ENCODE measurements at places on chromosomes 12 and 14. TPM values are rescaled to one million over a fixed set of nuclear protein-coding genes. Genes with fewer than 3 reads are reported as not detected.
A peak's percentile ranks its signal among the peaks of the same experiment; 100 is the strongest.

Gene MEG3
- total RNA-seq = 15.3 TPM

GRCh38 chr12:28388879-28389278 is 198.6 kb downstream of the CCDC91 start:
- DNase-seq = no peak

Gene MUCL1
- not detected for total RNA-seq

- no peak for DNase-seq
Measured at GRCh38 chr12:10130042-10130441, at the start of gene CLEC7A. CLEC7A (minus strand) TSS chr12:10130199; CDS start chr12:10130082, 117 bp downstream.

- no peak for DNase-seq
Measured at GRCh38 chr12:54579258-54579657, 9.2 kb downstream of the PPP1R1A start.

DNA sequence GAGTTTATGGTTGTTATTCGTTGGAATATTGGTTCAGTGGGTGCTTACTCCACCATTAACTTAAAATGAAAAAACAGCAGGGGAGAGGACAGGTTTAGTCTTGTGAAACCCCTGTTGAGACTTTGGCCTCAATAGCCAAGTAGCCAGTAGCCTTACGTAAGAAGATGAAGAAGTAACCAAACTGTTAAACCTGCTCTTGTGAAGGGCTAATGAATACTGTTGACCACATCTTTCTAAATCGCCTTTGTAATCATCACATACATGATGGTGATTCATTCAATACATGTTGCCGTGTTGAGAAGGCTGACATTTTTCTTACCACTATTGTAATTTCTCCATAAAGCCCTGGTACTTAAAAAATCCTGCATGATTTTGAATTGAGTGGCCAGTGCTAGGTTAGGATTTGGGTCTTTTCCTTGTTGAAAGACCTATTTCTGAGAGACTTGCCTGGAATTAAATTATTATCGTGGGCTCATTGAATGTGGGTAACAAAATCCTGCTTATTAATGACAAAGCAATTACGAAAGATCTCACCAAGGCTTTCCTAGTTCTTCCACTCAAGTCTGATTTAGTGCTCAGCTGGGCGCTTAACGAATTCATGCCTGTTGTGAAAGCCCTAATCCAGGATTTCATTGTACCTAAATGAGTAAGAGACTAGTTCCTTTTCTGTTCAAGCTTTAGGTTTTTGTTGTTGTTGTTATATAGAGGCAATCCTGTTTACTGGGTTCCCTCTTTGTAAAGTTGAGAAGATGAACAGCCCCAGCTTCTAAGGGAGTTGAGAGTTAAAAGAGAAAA is 333.1 kb downstream of the FUT8 start:
- no peak for DNase-seq

Gene MPHOSPH9
- total RNA-seq = 68.4 TPM

DNA sequence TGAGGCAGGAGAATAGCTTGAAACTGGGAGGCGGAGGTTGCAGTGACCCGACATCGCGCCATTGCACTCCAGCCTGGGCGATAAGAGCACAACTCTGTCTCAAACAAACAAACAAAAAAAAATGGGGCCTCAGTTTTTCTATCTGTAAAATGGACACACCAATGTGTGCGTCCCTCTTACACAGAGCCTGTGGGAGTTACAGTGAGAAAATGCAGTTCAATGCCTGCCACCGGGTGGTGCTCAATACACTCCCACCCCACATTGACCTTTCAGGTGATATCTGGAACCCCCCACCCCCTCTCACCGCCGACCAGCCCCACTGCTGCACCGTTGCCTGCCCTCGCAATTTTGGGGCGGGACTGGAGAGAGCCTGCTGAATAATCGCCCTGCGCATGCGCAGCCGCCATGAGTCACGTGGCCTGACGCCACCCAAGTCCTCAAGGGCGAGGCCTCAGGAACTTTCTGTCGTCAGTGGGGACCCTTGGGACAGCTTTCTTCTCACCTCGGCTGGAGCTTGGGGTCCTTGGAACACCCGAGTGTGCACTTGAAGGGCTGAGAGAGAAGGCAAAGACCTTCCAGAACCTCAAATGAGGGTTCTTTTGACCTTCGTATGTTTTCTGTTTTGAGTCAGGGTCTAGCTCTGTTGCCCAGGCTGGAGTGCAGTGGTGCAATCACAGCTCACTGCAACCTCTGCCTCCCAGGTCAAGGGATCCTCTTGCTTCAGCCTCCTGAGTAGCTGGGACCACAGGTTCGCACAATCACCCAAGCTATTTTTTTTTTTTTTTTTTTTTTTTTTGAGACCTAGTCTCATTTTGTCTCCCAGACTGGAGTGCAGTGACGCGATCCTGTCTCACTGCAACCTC is 14.6 kb upstream of the CABP1 start:
- peak; percentile 87 for DNase-seq

Gene DDX24
- 154 TPM for total RNA-seq

- peak; percentile 89 for DNase-seq
Measured at GRCh38 chr12:4107436-4107878, 166.1 kb upstream of the CCND2 start.

- DNase-seq = peak; percentile 92
Measured at GRCh38 chr12:27142101-27142721, 59.8 kb upstream of the C12orf71 start.

DNA sequence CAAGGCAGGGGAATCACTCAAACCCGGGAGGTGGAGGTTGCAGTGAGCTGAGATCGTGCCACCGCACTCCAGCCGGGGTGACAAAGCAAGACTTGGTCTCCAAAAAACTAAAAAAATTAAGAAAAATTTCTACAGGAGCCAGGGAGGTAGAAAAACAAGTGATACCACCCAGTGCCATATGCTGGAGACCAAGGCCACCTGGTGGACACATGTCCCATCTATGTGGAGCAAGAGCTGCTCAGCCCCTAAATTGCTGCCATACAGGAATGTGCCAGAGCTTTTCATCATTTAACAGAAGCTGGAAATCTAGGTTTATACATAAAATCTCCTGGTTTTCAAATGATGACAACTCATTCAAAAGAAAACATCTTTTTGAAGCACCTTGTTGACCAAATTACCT is 61.4 kb upstream of the ELK3 start:
- peak; percentile 64 for DNase-seq

DNA sequence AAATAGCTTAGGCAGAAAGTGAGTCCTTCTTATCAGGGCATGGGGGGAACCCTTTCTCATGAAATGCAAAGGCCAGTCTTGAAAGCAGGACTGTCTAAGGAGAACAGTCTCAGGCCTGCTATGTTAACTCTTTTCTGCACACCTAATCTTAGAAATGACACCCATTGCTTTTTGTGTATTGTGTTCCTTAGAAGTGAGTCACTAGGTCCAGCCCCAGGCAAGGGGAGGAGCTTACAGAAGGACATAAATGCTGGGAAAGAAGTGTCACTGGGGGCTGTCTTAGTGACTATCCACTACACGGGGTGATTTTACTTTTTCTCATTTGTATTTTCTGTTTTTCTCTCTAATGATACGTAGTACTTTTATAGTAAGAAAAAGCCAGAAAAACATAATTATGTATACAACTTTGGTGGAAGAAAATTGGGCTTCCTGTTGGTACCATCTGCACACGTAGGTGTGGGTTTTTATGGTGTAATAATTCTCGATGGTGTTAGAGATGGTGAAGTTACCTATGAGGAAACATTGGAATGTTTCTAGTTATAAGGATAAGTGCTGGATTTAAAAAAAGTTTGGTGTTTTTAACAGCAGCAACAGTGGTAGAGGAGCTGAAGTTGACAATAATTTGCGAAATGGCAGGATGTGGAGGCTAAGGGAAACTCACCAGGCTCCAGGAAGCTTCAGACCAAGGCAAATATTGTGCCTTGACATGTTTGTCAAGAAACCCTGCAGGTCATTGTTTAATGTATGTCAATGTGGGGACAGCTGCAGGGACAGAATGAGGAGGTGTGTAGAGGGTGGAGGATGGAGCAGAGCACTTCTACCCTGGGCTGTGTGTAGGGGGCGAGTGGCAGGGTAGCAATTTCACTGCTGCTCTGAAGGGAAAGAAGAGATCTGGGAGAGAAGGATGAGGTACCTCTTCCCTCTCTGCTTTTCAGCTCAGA is 214.9 kb downstream of the KTN1 start:
- no peak for DNase-seq

DNA sequence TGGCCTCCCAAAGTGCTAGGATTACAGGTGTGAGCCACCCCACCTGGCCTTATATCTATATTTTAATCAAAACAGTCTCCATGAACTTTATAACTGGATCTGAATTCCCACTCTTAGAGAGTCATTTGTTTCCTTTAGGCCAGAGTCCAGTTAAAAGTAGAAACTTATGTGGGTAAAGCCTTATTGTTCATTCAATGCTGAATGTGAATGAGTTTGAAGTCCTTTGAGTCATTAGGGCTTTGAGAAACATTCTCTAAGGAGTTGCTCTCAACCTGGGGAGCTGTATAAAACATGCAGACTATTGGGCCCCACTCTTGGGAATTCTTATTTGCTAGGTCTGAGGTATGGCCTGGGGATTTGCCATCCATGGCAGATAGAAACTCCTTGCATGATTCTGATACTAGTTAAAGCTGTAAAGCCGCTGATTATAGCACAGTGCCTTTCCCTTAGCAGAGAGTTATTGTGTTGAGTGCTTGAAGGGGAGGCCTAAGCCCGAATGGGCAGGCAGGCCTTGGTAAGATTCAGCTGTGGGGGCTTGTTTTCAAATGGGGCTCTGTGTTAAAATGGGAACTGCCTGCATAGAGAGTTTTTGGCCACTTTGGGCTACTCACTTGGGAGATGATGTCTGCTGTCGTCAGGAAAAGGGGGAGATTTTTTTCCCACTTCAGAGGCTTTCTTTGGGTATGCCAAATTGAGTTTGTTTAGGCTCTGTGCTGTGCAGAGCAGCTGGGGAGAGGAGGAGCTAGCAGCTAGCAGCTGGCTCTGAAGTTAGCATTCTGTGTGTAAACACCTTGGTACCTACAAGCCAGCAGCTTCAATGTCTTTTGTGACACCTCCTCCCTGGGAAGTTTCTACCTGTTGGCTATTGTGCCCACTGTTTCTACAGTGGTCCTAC is 117.5 kb downstream of the DACT1 start:
- no peak for DNase-seq

Gene SPIC
- not detected for total RNA-seq

GRCh38 chr14:88380405-88380804 is 5.1 kb upstream of the SPATA7 start:
- peak; percentile 40 for DNase-seq

GRCh38 chr12:51004504-51004903 is 21.7 kb downstream of the SLC11A2 start:
- DNase-seq = peak; percentile 55

DNA sequence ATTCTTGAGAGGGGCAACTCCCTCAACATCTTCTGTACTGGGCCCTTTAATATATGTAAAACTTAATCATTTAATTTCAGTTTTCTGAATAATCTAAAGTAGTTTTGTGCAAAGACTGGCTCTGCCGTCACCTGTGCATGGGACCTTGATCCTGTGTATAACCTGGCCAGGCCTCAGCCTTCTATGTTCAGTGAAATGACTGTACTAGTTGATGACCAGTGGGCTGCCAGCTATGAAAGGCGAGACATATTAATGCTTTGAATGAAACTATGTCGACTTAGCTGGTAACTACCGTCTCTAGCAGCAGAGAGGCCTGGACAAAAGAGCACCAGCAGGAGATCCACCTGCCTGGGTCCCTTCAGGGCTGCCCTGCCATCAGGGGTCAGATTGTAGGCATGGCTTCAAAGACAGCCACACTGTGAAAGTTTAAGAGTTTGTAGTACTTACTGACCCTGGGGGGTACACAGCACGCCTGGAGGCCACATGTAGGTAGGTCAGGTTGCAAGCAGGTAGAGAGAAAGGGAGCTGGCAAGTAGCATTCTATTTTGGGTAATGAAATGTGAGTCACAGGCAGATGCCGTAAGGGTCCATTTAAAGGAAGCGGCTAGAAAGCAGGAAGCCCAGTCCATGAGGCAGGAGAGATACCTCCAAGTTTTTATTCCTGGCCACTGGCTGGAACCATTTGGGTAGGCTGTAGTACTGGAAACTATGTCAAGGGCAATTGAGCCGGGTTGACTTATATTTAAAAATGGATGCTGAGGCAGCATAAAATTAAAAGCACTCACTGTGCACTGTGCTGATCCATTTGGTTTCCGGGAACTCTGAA is 77.2 kb downstream of the BHLHE41 start:
- peak; percentile 83 for DNase-seq

DNA sequence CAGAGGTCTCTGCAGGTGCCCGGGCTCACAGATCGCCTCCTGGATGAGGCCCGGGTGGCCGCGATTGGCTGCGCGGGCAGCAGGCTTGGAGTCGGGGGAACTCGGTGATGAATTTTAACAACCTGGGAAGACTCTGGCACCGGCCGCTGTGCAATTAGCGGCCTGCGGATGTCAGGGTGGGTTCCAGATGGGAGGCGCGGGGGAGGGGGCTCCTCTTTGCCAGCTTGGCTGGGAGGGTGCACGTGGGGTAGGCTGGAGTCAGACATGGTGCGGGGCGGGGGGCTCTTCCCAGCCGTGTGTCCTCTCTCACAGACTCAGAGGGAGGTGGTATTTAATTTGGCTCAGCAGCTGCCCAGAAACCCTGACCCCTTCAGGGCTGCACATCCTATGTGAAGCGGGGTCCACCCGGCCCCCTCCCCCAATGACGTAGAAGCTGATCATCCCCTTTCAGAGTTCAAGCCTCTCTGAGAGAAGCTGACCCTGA is 81.4 kb downstream of the KIF26A start:
- no peak for DNase-seq

Gene MYL6B
- 166 TPM for total RNA-seq

DNA sequence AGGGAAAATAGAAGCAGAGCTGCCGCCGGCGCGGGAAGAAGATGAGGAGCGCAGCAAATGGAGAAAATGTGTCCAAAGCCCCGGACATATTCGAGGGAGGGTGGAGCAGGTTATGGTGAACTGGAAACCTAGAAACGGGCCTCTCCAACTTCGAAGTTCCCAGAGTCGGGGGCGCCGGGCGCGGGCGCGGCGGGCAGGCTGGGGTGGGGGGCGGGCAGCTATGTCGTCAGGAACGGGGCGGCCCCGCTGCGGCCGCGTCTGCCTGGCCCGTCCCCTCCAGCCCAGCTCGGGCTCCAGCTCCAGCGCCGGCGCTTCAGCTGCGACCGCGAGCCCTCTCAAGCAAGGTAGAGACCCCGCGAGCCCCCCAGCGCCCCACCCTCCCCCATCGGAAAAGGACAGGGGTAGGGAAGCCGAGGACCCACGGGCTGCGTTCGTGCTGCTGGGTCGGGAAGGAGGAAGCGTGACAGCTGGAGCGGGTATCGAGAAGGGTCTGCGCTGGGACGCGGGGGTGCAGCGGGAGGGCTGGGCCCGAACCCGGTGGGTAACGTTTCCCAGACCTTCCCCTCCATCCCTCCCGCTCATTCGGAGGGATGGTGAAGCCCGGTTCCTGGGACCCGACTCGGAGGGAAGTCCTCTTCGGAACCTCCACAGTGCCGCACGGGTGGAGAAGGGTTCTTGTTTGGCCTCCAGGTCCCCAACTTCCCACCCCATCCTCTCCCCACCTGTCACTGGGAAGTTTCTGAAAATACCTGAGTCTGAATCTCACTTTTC is 1.0 kb downstream of the DGKA start:
- peak; percentile 88 for DNase-seq

- no peak for DNase-seq
Measured at GRCh38 chr14:51082349-51082748, 12.6 kb downstream of the TRIM9 start.

- no peak for DNase-seq
Measured at GRCh38 chr12:113286712-113287111, 48.2 kb downstream of the SLC8B1 start.

All from endodermal cell (in vitro differentiated cells).